ENCODE measurements at places on chromosomes 7 and 10.
A peak's percentile ranks its signal among the peaks of the same experiment; 100 is the strongest.

DNA sequence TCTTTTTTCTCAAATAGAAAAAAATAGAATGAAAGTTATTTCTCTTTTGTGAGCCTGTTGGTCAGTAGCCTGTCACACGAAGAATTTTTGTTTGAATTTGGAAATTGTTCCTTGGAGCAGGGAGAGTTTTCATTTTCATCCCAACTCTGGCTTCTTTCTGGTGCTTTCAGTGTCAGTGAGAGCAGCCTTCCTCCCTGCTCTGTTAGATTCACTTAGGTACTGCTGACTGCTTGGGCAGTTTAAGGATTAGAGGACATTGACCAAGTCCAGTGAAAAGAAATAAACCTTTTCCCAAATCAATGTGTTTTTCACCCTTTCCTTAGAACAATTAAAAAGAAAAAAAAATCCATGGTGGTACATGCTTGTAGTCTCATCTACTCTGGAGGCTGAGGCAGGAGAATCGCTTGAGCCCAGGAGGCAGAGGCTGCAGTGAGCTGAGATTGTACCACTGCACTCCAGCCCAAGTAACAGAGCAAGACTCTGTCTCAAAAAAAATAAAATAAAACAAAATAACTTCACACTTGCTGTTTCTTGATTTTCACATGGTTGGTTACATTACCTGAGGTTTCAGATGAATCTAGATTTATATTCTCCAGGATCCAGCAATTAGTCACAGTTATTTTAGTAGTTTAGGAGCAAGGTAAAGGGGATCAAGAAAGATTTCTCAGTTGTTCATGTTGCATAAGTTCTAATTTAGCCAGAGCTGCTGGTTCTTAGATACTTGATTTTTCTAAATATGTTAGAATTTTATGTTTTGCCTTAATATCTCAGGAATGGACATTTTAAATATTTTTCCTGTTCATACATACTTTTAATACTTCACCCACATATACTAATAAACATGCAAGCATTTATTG, 63.1 kb downstream of the ZNRF2 start:
- peaks cover 6% of the 10 kb centered on the region for H3K36me3 ChIP-seq
- H3K27ac ChIP-seq = peak overlapping the region; percentile 92
- no peaks in the 10 kb centered on the region for H3K27me3 ChIP-seq
- DNase-seq = no peak

GRCh38 chr10:94997741-94998174, 59.3 kb downstream of the CYP2C9 start:
- no peak overlapping the region for H3K4me3 ChIP-seq
- no peaks in the 10 kb centered on the region for H3K27me3 ChIP-seq
- peaks cover 1% of the 10 kb centered on the region for H3K4me1 ChIP-seq
- DNase-seq = no peak

GRCh38 chr10:59719374-59719773, 9.7 kb upstream of the SLC16A9 start:
- H3K36me3 ChIP-seq = no peaks in the 10 kb centered on the region
- peaks cover 47% of the 10 kb centered on the region for H3K27me3 ChIP-seq
- no peak for DNase-seq
- H3K27ac ChIP-seq = no peak overlapping the region

DNA sequence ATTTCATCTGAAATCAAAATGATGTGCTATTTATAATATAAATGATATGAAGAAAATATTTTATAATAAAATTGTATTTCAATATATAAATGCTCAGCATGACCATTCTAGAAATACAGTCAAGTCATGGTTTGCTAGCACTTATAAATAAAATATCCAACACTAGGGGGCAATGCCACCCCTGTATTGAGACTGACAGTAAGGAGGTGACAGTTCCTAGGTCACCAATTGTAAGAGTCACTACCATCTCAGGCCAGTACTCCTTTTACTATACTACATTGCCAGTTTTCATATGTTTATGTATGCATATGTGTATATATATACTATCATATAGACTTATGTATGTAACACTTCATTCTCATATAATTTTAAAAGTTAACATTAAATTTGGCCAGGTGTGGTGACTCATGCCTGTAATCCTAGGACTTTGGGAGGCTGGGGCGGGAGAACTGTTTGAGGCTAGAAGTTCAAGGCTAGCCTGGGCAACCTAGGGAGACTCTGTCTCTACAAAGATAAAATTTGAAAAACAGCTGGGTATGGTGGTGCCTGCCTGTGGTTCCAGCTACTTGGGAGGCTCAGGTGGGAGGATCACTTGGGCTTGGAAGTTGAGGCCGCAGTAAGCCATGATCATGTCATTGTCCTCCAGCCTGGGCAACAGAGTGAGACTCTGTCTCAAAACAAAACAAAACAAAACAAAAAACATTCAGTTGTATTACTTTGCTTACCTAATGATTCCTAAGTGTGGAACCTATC, 2.4 kb upstream of the CNOT4 start:
- DNase-seq = peak; percentile 59
- no peaks in the 10 kb centered on the region for H3K27me3 ChIP-seq
- H3K4me3 ChIP-seq = no peak overlapping the region
- H3K36me3 ChIP-seq = peaks cover 3% of the 10 kb centered on the region

DNA sequence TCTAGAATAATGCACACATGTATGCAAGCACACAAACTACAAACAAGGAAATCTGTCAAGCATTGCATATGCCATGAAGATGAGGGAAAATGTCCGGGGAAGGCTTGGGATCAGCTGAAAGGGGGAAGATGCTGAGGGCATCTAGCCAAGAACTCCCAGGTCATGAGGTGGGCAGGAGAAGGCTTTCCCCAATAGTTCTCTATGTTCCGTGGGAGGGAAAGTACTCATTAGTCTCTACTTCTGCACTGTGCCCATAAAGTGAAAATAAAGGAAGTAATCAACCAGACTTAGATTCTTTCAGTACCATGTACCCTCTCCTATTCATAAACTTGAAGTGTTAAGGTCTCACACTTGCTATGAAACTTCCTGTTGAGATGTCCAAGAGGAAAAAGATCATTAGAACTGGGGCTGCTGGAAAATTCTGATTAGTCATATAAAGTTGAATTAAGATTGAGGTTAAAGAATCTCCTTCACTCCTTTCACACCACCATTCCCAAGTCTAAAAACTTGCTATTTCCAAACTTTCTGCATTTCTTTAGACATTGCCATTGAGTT, 17.1 kb upstream of the LIPF start:
- H3K27me3 ChIP-seq = peaks cover 19% of the 10 kb centered on the region
- H3K27ac ChIP-seq = no peak overlapping the region
- no peak overlapping the region for H3K4me3 ChIP-seq
- H3K36me3 ChIP-seq = no peaks in the 10 kb centered on the region

- H3K36me3 ChIP-seq = peaks cover 29% of the 10 kb centered on the region
- peaks cover 37% of the 10 kb centered on the region for H3K4me1 ChIP-seq
- peak overlapping the region; percentile 99 for H3K27ac ChIP-seq
- H3K4me3 ChIP-seq = peak overlapping the region; percentile 92
Observed at GRCh38 chr7:12211711-12212485, 804 bp downstream of the TMEM106B start.

DNA sequence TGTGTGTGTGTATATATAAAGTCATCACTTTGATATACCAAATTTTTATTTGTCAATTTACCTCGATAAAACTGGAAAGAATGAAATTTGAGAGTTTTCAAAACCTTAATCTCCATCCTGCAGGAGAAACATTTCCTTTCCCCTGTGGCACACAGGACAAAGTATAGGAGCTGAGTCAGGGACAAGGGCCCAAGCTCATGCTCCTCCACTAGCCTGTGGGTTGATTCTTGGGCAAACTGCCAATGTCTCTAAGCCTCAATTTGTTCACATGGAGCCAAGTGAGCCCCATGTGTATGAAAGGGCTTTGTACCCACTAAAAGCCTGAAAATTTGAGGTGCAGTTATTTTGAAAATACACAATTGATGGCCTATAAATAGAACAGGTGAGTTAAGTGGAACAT, 60.3 kb upstream of the IL6 start:
- H3K36me3 ChIP-seq = peaks cover 12% of the 10 kb centered on the region
- no peak for DNase-seq
- H3K27ac ChIP-seq = no peak overlapping the region
- H3K4me1 ChIP-seq = peaks cover 46% of the 10 kb centered on the region
- no peak overlapping the region for H3K4me3 ChIP-seq

DNA sequence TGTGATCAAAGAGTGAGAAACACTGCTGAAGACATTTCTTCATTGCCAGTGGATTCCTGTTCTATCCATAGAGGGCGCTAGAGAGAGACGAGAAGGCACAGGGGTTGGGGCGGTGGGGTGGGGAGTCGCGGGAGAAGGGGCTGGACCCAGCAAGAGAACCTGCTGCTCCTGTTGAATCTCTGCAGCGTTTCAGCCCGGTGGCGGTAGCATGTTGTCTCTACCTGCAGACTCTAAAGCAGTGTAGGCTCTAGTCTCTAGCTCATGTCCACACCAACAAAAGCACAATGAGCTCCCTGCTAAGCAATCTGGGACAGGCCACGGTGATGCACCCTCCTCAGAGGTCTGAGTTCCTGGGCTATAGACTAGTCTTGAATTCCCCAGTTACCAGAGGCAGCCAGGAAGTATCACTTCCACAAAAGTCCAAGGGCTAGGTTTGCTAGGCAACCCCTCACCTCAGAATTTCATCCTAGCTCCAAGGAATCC, 167.7 kb downstream of the DGKB start:
- H3K27me3 ChIP-seq = no peaks in the 10 kb centered on the region
- H3K27ac ChIP-seq = no peak overlapping the region
- H3K36me3 ChIP-seq = no peaks in the 10 kb centered on the region
- no peaks in the 10 kb centered on the region for H3K4me1 ChIP-seq

GRCh38 chr7:22895140-22895827, 72.6 kb upstream of the TOMM7 start:
- H3K27ac ChIP-seq = no peak overlapping the region
- H3K4me1 ChIP-seq = peaks cover 8% of the 10 kb centered on the region
- no peak for DNase-seq
- H3K27me3 ChIP-seq = peaks cover 1% of the 10 kb centered on the region
- H3K4me3 ChIP-seq = no peak overlapping the region

DNA sequence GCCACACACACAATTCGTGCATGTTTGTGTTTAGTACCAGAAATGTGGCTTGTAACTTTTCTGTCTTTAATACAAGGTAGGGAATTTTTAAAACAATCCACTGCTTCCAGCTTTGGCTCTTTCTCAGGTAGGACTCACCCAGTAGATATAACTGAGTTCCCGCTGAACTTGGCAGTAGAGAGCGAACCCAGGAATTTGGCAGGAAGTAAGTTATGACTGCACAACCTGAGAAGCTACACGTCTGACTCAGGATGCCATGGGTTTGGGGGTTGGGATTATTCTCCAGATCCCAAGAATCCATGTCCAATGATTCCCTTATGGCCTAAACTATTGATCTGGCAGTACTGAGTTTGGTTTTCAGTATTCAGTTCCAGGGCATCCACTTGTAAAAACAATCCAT, 499.7 kb downstream of the CALN1 start:
- no peaks in the 10 kb centered on the region for H3K4me1 ChIP-seq
- no peaks in the 10 kb centered on the region for H3K27me3 ChIP-seq

DNA sequence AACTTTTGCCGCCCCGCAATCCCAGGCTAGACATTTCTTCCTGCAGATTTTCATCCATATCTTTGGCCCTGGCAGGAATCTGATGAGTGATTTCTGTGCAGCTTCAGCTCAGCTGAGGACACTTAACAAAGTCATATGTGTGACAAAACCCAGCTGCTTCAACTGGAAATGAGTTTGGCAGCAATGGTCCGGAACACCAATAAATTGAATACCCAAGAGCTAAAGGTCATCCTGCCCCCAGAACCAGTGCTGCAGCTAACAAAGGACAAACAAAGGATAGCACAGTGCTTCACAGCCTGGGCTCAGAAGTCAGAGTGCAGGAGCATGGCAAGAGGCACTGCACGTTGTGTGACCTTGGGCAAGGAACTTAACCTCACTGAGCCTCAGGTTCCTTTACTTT, 40.0 kb upstream of the TRIL start:
- H3K4me1 ChIP-seq = no peaks in the 10 kb centered on the region
- DNase-seq = no peak
- no peak overlapping the region for H3K4me3 ChIP-seq
- H3K27me3 ChIP-seq = peaks cover 5% of the 10 kb centered on the region
- H3K36me3 ChIP-seq = no peaks in the 10 kb centered on the region
- no peak overlapping the region for H3K27ac ChIP-seq

DNA sequence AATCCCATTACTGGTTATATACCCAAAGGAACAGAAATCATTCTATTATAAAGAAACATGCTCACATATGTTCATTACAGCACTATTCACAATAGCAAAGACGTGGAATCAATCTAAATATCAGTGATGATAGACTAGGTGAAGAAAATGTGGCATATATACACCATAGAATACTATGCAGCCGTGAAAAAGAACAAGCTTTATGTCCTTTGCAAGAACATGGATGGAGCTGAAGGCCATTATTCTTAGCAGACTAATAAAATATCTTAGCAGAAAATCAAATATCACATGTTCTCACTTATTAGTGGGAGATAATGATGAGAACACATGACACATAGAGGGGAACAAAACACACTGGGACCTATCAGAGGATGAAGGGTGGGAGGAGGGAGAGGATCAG, 38.8 kb downstream of the CAPZA2 start:
- H3K4me1 ChIP-seq = no peaks in the 10 kb centered on the region
- H3K27ac ChIP-seq = no peak overlapping the region
- DNase-seq = no peak
- no peaks in the 10 kb centered on the region for H3K27me3 ChIP-seq
- H3K36me3 ChIP-seq = peaks cover 38% of the 10 kb centered on the region

GRCh38 chr7:149868623-149869290, 5.0 kb upstream of the ATP6V0E2 start:
- no peaks in the 10 kb centered on the region for H3K27me3 ChIP-seq
- no peak for DNase-seq
- H3K4me1 ChIP-seq = peaks cover 95% of the 10 kb centered on the region
- no peak overlapping the region for H3K4me3 ChIP-seq

DNA sequence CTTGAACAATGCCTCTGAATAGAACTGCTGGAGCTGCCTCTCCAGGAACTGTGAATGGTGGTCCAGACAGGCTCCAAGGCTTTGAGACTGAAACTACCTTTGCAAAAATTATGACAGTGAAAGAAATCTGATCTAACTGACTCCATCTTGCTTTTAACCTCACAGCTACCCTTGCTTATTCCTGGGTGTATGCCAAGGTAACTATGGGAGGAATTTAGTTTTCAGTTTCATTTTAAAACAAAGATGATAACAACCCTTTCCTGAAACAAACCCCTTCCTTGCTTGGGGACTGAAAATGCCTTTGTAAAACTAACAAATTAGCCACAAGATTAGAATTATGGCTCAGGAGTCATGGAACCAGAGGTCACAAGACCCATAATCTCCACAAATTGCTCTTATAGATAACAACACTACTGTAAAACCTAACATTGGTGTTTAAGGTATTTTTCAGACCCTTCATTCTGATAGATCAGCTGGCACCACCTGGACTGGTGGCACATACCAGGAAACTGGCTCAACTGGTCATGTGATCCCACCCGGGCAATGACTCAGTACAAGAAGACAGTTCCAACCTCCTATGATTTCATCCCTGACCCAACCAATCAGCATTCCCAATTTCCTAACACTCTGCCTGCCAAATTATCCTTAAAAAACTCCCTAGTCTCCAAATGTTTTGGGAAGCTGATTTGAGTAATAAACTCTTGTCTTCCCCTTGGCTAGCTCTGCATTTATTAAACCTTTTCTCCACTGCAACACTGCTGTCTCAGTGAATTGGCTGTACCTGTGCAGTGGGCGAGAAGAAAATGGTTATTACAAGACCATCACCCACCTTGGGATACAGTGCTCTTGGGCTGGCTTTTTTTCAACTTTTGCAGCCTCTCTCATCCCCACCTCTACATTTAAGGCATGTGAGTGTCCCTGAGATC, 608.1 kb downstream of the TYW1 start:
- no peak for DNase-seq
- no peak overlapping the region for H3K27ac ChIP-seq
- no peaks in the 10 kb centered on the region for H3K36me3 ChIP-seq
- no peaks in the 10 kb centered on the region for H3K27me3 ChIP-seq
- no peak overlapping the region for H3K4me3 ChIP-seq

GRCh38 chr10:70417568-70417967, 13.6 kb downstream of the EIF4EBP2 start:
- no peak overlapping the region for H3K27ac ChIP-seq
- H3K27me3 ChIP-seq = no peaks in the 10 kb centered on the region
- DNase-seq = no peak

Data from activated CD4-positive, alpha-beta T cell treated with anti-CD3 and anti-CD28 coated beads, Interleukin-2, amount 10 ng/mL, durations not matched to agents 7 days and 5 days (primary cell).